NCI-H1417 treated with DMSO at 0.1 percent for 48 hours (cell line): ENCODE measurements at places on chromosomes 5 and 9.

DNA sequence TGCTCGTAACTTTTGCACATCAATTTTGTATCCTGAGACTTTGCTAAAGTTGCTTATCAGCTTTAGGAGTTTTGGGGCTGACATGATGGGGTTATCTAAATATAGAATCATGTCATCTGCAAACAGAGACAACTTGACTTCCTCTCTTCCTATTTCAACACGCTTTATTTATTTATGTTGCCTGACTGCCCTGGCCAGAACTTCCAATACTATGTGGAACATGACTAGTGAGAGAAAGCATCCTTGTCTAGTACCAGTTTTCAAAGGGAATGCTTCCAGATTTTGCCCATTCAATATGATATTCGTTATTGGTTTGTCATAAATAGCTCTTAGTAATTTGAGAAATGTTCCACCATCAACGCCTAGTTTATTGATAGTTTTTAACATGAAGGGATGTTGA is 65.4 kb upstream of the CDH12 start:
- DNase-seq: no peak

GRCh38 chr5:53167836-53168235 is 58.3 kb upstream of the MOCS2 start:
- no peak for DNase-seq

GRCh38 chr5:92548346-92548745 is 1032.7 kb downstream of the NR2F1-AS1 start:
- no peak for DNase-seq

DNA sequence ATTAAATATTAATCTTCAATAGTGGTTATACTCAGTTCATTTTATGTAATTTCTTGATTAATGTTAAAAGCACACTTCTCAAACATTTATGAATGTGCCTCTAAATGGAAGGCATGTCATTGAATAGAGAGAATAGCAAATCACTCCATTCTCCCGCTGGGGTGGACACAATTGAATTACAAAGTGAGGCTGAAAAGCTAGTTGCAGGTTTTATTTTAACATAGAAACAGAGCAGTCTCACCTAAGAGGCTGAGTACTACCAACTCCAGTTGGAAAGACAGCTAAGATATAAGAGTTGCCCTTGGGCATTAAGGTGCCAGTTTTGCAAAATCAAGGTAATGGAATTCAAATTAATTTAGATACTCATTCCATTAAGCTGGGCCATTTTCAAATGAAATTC is 147.2 kb downstream of the PCSK1 start:
- no peak for DNase-seq

- DNase-seq: no peak
Measured at GRCh38 chr5:150647275-150648251, 7.1 kb downstream of the SYNPO start.

GRCh38 chr5:107402434-107403227 is 268.1 kb downstream of the EFNA5 start:
- DNase-seq: no peak

- no peak for DNase-seq
Measured at GRCh38 chr9:111149018-111149759, 110.9 kb upstream of the LPAR1 start.

GRCh38 chr5:170135796-170136490 is 30.2 kb downstream of the FOXI1 start:
- no peak for DNase-seq

GRCh38 chr9:116020146-116020545 is 133.4 kb upstream of the PAPPA start:
- DNase-seq: no peak

GRCh38 chr5:135450952-135451351 is 1.2 kb downstream of the TIFAB start:
- DNase-seq: no peak
